ENCODE measurements at places on chromosomes 2 and 18.

GRCh38 chr2:47783486-47784351, 774 bp downstream of the MSH6 start:
- DNase-seq: peak; percentile 55

DNA sequence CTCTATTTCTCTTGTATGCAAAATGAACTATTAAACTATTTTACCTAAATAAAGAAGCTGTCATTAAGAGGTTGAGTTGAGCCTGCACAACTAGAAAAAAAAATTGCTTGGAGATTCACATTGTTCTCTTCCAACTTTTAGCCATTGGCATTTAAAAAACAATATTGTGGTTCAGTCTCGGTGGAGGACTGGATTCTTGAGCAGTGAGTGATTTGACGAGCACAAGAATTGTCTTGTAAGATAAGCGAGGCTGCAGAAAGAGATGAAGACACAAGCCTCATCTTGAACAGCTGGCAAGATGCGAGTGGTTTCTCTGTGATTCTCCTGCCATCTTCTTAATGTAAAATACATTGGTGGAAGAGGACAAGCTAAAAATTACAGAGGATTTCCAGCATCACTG, 67.0 kb downstream of the GALR1 start:
- DNase-seq: no peak

DNA sequence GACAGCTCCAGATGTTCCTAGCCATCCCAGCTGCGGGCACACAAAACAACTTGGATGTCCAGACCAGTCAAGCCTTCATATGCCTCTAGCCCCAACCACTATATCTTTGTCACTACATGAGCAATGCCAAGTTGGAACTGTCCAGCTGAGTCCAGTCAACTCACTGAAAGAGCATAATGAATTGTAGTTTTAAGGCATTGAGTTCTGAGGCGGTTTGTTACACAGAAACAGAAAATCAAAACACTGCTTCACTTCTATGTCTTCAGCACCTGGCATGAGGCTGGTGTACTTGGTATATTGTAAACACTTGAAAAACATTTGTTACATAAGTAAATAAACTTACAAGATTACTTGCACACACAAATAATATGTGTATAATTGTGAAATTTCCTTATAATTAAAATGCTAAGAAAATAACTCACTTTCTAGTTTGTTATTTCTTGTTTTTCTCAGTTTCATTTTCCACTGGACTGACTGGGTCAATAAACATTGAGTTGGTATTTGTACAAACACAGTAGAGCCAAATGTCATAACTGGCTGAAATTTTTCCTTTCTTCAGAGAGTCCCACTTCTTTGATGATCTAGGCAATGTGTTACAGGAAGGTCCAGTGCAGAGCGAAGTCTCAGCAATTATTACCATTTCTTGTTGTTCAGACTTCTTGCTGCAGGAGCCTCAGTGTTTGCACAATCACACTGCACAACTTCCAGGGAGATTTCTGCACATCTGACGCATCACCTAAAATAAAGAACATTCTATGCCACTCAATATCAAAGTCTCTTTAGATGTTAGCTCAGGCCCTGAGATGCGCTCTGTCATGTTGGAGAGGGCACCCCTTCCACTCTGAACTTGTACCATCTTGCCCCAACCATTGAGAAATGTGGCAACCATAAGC, 38.2 kb upstream of the DPP4 start:
- DNase-seq: no peak

GRCh38 chr2:24353364-24353763, 7.0 kb downstream of the ITSN2 start:
- DNase-seq: no peak

DNA sequence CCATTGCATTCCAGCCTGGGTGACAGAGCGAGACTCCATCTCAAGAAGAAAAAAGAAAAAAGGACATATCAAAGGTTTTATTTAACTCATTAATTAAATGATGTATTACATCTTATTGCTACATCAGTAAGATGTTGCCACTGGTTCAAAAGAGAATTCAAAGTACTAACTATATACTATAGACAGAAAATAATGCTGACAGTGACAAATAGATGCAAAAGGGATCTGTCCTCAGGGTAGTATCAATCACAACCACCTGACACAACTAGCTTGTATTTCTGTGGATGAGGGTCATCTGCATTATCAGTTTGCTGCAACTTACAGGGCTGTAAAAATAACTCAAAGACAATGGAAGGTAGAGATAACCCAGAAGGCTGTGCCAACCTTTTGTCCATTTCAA, 16.4 kb upstream of the CREG2 start:
- DNase-seq: no peak

DNA sequence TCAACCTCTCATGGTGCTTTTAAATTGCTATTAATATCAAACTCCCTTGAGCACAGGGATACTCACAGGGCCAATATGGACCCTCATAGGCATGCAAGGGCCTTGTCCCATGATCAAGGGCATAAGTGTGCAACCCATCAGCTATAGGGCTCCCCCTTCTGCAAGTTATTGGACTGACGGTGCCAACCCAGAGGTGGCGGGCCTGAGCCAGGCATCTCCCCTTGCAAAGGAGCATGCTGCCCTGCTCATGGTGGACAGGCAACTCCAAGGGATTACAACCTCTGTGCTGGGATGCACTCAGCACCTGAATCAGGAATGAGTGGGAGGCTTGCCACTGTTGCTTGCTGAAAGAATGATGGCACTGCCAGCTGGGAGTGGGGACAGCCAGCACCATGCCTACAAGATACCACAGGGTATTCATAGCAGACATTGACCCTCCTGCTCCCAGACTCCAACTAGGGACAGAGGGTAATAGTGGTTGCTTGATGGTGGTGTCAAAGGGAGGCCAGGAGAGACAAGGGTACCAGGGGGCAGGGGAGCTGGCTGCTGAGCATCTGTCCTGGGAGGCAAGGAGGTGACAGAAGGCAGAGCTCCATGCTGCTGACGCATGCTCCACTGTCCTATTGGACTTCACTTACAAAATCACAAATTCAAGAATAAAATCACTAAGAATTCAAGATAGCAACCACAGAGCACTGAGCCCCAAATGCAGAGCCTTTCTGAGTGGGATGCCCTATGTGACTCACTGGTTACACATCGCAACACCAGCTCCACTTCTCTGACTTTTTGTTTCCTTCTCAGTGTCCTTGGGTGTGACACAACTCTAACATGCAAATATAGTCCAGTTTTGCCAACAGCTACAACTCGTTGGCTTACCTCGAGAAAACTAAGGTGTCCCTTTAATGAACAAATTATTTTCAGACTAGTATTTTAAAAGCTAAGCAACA, 157.1 kb upstream of the CCDC150 start:
- DNase-seq: no peak

DNA sequence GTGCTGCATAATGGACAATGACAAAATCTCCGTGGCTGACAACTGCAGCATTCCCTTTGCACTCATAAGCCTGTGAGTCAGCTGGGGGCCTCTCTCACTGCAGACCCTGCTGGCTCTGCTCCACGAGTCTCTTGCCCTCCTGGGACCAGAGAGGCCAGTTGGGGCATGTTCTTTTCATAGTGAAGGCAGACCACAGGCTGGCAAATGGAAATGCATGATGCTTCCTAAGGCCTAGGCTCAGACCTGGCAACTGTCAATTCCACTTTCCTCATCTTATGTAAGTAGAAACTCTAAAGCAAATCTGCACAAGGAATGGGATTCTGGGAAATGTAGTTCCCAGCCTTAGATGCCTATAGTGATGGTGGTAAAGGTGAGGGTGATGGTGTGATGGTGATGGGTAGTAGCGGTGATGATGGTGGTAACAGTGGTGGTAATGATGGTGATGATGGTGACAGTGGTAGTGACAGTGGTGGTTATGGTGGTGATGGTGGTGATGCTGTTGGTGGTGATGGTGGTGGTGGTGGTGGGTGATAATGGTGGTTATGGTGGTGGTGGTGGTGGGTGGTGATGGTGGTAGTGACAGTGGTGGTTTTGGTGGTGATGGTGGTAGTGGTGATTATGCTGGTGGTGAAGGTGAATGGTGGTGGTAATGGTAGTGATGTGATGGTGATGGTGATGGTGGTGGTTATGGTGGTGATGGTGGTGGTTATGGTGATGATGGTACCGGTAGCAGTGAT, 185.8 kb upstream of the ARL4C start:
- DNase-seq: no peak

All from NCI-H1048 (cell line).